Sigmoid colon (tissue), 7 donors: ENCODE measurements at places on chromosomes 6 and 20. TPM values are rescaled to one million over a fixed set of nuclear protein-coding genes. Genes with fewer than 3 reads are reported as not detected.

GRCh38 chr6:75250552-75250951 is 7.0 kb upstream of the COX7A2 start:
- no peak for DNase-seq

GRCh38 chr6:33985313-33985751 is 160.6 kb downstream of the GRM4 start:
- no peak for DNase-seq

GRCh38 chr20:15297059-15297875 is 959.9 kb upstream of the FLRT3 start:
- no peak for DNase-seq

GRCh38 chr6:150079604-150080003 is 10.7 kb upstream of the ULBP3 start:
- no peak for DNase-seq

The HTR1B gene
- polyA plus RNA-seq, result not detected

GRCh38 chr20:46228670-46229069 is 79.6 kb downstream of the CDH22 start:
- DNase-seq, result no peak

- DNase-seq, result peak; percentile 73
Measured at GRCh38 chr6:159762681-159763293, 942 bp downstream of the ACAT2 start.
